Gastrocnemius medialis (tissue), 4 donors: ENCODE measurements at places on chromosomes 2 and 18. TPM values are rescaled to one million over a fixed set of nuclear protein-coding genes. Genes with fewer than 3 reads are reported as not detected.

Gene TTN
- 4,552 TPM for total RNA-seq

Gene ALPI
- total RNA-seq, result not detected

Gene EFHD1
- total RNA-seq, result 14.3 TPM

DNA sequence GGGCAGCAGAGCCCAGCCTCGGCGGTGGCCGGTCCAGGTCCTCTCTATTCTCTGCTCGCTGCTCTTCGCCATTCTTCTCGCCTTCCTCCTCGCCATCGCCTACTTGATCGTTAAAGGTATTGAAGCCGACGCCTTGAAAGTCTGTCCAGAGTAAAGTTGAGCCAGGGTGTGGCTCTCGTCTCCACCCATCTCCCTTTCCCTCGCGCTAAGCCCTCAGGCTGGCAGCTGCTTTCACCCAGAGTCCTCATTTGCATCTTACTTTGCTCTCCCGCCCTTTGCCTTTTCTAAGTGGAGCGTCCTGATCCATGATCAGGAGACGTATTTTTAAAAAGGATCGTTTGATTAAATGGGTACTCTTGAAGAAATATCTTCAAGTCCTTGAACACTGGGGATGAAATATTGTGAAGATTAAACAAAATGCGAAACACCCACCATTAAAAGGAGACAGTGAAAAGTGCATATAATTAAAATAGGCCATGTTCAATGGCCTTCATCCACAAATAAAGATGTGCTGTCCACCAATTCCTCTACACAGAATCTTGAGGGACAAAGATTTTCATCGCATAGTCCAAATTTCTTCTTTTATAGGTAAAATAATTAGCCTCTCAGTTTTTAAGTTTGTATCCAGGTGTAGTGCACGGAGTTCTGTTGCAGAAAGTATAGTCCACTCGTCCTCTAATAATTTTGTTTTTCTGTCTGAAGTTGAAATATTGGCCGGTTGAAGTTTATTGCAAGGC lies 657 bp downstream of the ARL6IP6 start:
- peaks cover 43% of the 10 kb centered on the region for H3K4me1 ChIP-seq
- DNase-seq, result no peak
- peak overlapping the region; percentile 99 for H3K27ac ChIP-seq

GRCh38 chr2:127397568-127398238 lies 9.9 kb upstream of the MAP3K2 start:
- peaks cover 13% of the 10 kb centered on the region for H3K4me1 ChIP-seq
- H3K4me3 ChIP-seq, result no peak overlapping the region
- H3K27me3 ChIP-seq, result no peaks in the 10 kb centered on the region
- no peaks in the 10 kb centered on the region for H3K36me3 ChIP-seq
- DNase-seq, result peak; percentile 65

GRCh38 chr2:42810971-42811811 lies 18.8 kb upstream of the HAAO start:
- H3K36me3 ChIP-seq, result no peaks in the 10 kb centered on the region
- peaks cover 11% of the 10 kb centered on the region for H3K4me1 ChIP-seq
- H3K27ac ChIP-seq, result peak overlapping the region; percentile 99
- no peak for DNase-seq
- H3K4me3 ChIP-seq, result peak overlapping the region; percentile 74
- H3K27me3 ChIP-seq, result no peaks in the 10 kb centered on the region
